Chondrocyte (in vitro differentiated cells): ENCODE measurements at places on chromosomes 6 and 20. TPM values are rescaled to one million over a fixed set of nuclear protein-coding genes. Genes with fewer than 3 reads are reported as not detected.

DNA sequence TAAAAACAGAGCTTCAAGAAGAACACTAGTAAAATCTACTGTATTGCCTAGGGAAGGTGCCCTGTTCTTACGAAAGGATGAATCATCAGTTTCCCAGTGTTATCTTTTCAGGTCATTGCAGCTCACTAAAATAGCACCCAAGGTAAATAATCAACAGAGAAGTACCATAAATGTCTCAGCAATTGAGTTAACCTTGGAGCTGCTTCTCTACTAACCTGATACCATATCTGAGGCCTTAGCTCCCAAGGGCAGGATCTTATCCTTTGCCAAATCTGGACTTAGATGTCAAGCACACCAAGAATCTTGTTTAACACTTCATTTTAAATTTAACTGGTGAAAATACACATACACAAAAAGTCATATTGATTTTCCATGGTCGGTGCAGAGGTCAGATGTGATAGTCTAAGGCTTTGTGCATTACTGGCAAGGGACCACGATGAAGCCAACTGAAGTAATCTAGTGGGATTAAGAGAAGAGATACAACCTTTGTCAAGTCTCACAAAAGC lies 81.5 kb downstream of the EDN1 start:
- no peak for DNase-seq

- no peak for DNase-seq
Measured at GRCh38 chr6:3619800-3620199, 131.7 kb downstream of the PXDC1 start.

GRCh38 chr20:2652724-2653555 lies 508 bp downstream of the NOP56 start:
- DNase-seq: no peak

- no peak for DNase-seq
Measured at GRCh38 chr6:110048221-110048875, 70.2 kb downstream of the GPR6 start.

GRCh38 chr20:16007164-16007563 lies 566.1 kb downstream of the KIF16B start:
- DNase-seq: no peak

DNA sequence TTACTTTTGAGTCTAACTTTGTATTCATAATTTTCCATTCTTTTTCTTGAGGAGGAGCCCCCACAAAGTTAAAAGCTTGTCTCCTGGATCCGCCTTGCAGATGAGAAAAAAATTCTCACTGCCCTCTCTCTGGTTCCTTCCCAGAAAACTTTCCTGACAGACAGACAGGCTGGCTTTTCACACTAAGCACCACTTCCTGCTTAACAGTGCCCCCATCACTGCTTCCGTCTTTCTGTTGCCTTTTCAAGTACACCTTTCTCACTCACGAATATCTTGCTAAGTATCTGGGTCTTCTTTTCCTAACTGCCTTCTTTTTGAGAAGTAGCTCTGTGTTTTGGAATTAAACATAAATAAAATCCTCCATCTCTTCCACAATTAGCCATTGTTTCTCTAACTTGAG lies 19.8 kb upstream of the LMBRD1 start:
- DNase-seq: no peak

- DNase-seq: no peak
Measured at GRCh38 chr6:99184696-99185095, 164.8 kb downstream of the FAXC start.

DNA sequence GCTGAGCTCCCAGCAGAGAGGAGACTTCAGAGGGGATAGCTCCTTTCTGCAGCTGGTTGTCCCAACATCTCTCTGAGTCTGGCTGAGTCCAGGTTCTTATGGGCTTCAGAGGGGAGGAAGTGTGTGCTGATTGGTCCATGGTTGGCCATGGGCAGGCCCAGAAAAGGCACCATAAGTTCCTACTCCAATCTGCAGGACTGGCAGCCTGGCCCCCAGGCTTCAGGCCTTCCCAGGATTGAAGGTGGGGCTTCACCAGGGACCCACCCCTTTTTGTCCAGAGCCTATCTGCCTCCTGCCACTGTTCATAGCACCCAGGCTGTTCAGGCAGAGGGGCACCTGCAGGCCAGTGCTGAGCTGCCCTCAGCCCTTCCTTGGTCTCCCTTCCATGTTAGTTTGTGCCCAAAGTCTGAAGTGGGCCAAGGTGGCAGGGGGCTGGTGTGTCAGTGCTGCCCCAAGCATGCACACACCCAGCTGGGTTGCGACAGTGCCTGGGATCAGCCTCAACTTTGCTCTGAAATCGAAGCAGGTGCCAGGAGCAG lies 21.6 kb upstream of the TOP1 start:
- no peak for DNase-seq

DNA sequence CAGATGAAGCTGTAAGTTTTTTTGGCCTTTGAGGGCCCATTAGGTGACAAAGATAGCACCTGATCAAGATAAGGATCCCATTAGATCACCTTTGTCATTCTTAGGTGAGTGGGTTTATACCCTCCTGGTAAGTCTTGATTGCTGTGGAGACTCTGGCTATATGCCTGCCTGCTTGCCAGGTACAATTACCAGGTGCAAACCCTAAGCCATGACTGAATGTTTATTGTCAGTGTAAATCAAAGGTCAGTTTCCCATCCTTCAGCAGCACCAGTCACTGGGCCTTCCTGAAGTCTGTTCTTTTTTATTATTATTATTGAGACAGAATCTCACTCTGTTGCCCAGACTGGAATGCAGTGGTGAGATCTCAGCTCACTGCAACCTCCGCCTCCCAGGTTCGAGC lies 106.4 kb upstream of the FOXO3 start:
- DNase-seq: no peak

DNA sequence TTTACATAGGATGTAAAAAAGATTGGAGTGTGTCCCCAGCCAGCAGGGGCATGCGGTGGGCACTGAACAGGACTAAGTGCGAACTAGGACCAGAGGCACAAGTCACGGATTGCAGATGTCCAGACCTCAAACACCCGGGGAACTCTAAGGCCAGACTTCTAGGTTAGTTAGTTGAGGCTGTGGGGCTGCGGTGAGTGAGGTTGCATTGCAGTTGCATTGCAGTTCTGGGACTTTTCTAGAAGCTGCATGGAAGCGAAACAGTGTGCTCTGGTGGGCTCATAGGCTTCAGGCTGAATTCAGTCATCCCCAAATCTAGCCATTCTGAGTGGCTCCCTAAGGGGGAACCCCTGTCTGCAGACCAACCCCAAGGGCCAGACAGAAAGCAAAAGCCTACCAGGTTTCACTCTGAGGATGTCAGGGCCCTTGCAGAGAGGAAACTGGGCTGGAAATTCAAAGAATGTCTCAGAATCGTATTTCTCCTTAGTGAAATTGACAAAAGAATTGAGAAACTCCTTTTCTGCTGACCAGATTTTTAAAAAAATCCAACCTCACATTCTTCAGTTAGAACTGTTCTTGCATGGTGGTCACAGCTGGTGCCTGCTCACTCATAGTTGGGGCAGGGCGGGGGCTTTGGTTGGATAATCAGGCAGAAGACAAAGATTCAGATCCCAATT lies 182.8 kb downstream of the ZDHHC14 start:
- no peak for DNase-seq

- DNase-seq: no peak
Measured at GRCh38 chr6:41135062-41135832, 18.9 kb downstream of the TREML1 start.

DNA sequence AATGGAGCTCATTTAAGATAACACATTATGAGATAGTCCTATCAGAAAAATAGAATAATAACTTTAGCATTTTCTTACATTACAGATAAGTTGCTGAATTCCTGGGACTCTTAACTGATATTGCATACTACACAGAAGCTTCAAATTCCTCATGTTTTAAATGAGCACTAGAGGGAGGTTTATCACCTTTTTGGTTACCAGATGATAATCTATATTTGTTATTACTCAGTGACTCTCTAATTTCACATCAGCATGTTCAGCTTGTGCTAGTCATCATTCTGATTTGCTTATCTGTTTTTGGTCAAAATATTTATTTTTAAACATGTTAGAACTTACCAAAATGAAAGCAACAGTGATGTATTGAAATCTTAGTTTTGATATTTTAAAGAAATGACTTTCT lies 20.5 kb upstream of the GJA10 start:
- DNase-seq: no peak

DNA sequence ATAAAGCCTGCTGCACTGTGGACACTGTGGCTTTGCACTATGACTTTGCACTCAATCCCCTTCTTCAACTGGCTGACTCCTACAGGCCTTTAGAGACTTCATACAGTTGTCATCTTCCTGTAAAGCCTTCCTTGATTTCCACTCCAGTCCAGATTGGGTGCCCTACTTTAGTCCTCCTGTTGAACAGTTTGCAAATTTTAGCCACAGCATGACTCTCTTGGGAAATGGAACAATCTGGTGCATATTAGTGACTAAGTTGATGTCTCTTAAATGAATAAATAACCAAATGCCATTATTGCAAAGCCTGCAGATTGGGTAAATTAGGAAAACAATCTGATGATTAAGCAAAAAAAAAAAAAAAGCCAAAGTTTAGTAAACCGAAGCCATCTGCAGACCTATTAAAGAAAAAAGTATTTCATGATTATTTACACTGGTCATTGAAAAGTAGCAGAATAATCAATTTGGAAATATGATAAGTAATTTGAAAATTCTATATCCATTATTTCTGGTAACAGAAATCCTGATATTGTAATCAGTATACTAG lies 12.6 kb downstream of the PLCB4 start:
- DNase-seq: no peak

DNA sequence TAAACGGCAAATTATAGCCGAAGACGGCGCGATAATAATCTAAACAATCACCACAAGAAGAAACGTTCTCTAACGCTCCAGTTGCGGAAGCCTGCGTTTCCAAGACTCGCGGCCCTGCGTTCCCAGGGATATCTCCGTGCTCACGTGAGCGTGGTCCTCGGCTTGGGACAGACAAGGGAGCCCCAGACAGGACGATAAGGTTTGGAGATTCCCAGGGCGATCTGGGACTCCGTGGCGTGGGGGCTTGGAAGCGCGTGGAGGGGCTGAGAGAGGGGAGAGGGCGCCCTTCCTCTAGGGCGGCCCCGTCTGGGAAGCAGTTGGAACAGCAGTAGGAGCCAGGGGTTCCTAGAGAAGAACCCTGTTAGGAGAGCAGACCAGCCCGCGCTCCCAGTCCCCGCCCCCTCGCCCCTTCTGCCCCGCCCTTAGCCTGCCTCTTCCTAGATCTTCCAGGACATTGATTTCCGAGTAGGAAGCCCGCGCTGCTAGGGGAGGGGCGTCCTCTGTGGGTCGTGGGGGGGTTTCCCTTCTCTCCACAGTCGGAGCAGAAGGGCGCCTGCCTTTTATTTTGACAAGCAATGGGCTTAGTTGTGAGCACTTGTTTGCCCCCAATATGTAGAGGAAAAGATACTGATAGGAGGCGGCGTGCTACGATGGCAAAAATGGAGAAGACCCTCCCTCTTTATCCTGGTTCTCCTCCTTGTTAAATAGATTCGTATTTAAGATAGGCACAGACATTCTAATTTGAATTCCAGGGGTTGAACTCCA lies 10.6 kb downstream of the NRN1 start:
- DNase-seq: no peak

DNA sequence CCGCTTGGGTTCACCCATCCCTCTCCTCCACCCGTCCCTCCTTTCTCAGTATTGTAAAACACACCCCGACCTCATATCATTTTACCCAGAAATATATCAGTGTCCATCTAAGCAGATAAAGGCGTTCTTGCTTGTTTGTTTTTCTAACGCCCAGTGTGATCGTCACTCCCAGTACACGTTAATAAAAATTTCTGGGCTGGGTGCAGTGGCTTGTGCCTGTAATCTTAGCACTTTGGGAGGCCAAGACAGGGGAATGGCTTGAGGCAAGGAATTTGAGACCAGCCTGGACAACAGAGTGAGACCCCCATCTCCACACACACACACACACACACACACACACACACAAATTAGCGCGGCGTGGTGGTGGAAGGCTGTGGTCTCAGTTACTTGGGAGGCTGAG lies 24.4 kb upstream of the TFAP2C start:
- no peak for DNase-seq

DNA sequence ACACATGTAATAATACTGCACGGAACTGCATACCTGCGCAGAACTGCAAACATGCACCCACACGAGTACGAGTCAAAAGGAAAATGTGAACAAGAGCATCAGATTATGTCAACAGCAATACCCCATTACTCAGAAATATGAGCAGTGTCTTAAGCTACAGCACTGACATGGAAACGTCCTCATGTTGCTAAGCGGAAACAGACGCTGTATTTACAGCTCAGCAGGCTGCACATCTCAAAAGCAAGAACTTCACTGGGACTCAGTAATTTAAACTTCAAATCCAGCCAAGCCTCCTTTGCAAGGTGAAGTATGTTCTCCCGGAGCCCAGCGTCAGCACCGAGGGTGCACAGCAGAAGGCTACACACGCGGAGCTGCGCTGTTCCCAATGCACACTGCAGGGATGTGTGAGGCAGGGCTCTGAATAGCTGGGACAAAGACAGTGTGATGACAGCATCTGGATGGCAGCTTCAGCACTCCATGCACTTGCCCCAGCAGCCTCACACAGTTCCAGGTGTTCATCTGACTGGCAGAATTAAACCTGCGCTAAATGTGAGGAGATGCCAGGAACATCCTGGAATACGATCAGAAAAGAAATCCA lies 202.8 kb downstream of the WDR27 start:
- no peak for DNase-seq

DNA sequence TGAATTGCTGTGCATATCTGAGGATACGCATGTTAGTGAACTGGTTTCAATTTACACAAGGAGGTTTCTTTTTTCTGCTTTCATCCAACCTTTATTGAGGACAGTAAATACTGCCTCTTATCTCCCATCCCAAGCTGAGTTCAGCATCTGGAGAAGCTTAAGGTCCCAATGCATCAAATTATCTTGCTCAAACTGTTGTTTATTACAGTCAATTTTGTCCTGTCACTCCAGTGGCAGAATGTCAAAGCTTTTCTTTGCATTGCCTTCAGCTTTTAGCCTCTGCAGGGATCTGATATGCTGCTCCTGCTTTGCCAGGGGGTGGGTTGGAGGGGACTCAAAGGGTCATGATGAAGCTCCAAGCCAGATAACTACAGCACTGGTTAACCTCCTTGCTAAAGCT lies 435.4 kb upstream of the SOX4 start:
- DNase-seq: no peak

GRCh38 chr20:44856856-44857448 lies 28.6 kb upstream of the YWHAB start:
- DNase-seq: no peak

DNA sequence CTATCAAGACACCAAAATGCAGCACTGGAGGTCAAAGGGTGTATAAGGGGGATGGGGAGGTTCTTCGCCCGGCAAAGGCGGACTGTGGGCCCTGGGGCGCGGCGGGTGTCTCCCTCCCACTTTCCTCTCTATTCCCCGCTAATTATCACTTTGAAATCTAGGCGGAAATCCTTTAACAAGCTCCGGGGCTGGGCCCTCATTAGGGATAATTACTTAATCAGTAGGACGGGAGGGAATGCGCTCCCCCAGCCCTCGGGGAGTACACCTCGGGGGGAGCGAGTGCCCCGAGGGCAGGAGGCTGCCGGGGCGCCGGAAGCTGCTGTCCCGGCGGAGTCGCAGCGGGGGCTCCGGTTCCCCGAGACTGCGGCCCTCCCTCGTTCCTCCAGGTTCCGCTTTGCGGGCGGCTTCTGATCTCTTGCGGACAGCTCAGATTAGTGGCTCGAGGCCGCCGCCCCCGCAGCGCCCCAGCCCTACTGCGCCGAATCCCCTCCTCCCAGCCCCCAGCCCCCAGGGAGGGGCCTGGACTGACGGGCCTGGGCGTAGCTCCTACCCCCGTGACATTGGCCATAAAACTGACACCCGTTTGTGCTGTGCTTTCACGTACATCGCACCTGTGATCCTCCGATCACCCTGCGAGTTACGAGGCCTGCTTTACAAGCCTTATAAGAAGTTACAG lies 14.7 kb downstream of the MUCL3 start:
- DNase-seq: no peak

Gene CD40
- total RNA-seq: 2.4 to 2.5 TPM in 2 of 3 replicates, not detected in the other

Gene PRKN
- total RNA-seq: 5.1 to 8.7 TPM (median 5.7 TPM) in 3 replicates

Gene PRND
- not detected in 3 replicates for total RNA-seq

Gene GNMT
- total RNA-seq: 0.53 TPM in 1 of 3 replicates, not detected in the others

Gene VSX1
- total RNA-seq: not detected in 3 replicates
